ENCODE measurements at places on chromosomes 2 and 18.

DNA sequence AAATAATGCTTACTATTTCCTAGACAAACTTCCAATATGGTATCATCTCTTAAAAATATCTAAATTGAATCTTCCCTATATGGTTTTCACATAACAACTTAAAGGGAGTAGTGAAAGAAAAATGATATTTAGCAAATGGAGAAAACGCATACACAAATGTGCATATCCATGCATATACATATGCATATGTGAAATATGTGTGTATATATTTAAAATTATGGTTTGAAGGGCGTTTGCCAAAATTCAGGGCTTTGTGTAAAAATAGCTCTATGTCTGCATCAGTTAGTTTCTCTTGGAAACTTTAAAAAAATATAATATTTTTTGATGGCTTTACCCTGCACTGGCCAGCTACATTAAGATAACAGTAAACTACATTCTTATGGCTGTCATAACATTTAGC is 986.7 kb downstream of the BCL11A start:
- DNase-seq: no peak

DNA sequence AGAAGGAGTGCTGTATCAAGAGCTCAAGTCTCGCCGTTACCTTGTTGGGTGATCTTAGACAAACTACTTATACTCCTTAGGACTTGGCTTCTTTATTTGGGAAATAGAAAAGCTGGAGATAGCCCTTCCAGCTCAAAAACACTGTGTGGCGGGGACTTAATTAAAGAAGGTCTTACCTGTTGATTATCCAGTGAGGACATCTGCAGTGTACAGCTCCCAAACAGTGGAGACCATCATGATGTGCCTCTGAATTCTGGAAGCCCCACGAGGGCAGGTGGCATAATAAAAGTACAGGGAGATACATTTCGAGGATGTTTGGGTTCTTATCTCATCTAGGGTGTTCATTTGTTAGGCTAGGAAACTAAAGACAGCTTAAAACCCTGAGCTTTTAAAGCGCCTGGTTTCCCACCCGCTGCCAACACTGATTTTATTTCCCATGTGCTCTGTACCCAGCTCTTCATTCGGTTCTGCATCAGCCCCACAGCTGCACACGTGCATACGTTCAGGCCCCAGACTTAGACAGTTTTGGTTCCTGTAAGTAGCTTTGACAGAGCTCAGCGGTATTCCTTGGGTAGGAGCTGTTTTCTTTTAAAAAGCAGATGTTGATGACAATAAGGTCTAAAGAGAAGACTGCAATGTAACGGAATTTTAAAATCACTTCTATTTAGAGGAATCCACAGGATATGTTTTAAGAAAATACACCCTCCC is 80.5 kb upstream of the SIX2 start:
- no peak for DNase-seq

DNA sequence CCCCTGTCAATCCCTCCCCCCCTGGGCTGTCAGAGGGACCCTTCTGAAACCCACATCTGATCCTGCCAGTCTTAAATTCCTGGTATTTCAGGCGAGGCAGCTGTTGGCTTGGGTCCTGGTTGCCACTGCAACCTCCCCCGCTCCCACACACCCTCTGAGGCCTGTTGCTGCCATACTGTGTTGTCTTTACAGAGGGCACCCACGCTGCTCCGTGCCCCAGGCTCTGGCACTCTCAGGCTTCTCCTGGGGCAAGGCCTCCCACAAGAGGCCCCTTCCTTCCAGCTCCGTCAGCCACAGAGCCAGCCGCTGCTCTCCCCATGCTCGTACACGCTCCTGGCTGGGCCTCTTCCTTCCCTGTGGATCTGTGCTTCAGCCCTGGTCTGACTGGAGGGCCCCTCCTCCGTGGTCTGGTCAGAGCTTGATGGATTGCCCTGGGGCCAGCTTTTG is 8.6 kb downstream of the CABLES1 start:
- no peak for DNase-seq

DNA sequence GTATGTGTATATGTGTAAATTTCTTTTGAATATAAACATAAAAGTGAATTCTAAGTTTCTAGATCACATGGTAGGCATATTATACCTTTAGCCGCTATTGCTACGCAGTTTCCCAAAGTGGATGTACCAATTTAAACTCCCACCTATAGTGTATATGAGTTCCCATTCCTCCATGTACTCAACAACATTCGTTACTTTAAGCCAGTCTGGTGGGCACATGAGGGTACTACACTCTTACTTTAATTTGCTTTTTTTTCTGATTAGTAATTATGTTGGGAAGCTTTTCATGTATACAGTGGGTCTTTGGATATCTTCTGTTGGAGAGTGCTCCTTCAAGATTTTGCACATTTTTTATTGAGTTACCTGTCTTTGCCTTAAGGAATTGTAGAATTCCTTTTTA is 683.8 kb downstream of the ERBB4 start:
- no peak for DNase-seq

- DNase-seq: no peak
These were observed 3.8 kb upstream of the SEMA4C start for GRCh38 chr2:96873651-96874096.

DNA sequence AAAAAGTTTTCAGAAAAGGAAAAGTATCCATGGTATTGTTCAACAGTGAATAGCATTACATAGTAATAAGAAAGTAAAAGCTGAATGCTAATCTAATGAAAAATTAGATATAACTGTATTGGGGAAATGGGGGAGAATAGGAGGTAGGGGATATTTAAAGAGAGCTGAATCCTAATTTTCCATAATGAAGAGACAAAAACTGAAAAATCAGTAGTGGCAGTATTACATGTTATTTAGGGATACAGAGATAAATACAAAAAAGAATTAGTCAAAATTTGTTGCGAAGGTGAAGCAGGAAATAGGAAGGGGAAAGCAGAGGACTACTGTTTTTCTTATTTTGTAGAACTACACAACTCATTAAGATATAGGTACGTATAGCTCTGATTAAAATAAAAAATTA is 9.1 kb downstream of the TANK start:
- DNase-seq: no peak

GRCh38 chr2:207215308-207215707 is 49.6 kb upstream of the KLF7 start:
- no peak for DNase-seq

GRCh38 chr2:71600555-71600954 is 147.2 kb downstream of the DYSF start:
- no peak for DNase-seq

- DNase-seq: no peak
These were observed 13.2 kb upstream of the RMND5A start for GRCh38 chr2:86706935-86707334.

DNA sequence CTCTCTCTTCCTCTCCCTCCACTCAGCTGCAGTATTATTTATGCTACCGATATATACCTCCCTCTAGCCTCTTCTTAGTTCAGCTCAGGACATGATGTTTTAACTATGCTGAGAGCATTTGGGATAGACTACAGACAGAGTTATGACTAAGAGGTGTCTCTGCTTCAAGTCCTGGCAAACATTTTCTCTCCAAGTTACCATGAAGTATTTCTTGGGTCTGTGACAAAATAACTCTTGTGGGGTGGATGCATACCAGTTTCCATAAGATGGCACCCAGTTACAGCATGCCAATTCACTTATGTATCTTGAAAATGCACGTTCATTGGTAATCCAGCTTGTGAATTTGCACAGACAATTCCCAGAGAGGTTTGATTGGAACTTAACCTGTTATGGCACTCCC is 737.6 kb downstream of the SLC4A3 start:
- no peak for DNase-seq

GRCh38 chr2:144607099-144607498 is 87.2 kb upstream of the ZEB2 start:
- no peak for DNase-seq

GRCh38 chr2:38659115-38659514 is 6.8 kb upstream of the GALM start:
- DNase-seq: no peak

DNA sequence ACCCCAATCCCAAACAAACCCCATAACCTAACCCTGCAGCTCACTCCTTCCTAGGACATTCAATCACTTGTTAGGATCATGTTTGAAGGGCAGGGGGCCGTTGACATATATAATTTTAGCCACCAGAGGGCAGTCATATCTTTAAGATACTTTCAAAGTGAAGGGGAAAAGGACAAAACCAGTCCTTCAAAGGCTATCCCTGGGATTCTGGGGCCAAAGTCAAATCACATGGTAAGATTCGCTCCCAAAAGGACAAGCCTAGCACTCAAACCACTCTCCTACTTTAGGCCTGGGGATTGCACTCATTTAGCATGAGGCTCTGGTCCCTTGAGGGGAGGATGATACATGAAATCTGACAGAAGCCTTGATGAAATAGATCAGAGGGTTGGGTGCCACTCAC is 44.6 kb downstream of the HAUS1 start:
- peak; percentile 67 for DNase-seq

GRCh38 chr2:168816369-168816768 is 13.9 kb downstream of the NOSTRIN start:
- DNase-seq: no peak

DNA sequence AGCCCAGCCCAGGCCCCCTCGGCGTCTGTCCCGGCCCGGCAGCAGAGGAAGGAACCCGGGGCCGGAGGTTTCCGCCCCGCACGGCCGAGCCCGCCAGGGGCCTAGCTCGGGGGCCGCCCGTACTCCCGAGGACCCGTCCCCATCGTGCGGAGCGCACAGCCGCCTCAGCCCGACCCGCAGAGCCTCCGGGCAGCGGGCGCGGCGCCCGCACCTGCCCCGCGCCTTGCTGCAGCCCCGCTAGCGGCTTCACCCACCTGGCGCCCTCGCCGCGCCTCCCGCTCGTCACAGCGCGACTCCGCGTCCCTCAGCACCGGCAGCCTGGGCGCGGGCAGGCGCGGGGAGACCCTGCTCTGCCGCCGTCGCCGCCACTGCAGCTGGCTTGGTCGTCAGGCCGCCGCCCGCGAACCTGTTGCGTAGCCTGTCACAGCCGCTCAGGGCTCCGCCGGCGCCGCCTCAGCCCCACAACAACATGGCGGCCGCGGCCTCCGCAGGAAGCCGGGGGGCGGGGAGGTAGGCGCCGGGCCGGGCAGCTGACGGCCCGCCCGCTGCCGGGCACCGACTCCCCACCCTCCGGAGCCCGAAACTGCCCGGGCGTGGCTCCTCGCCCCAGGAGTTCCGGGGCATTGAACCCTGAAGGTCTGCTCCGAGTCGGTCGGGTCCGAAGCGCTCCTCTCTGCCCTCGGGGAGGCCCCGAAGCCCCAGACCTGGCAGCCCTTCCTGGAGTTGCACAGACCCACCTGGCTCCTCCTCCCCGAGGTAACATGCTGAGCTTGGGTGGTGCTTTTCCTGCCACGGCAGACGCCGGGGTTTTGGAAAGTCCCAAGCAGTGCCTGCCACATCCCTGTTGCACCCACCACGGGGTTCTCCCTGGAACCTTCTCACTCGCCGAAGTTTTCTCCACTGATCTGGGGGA is at the start of gene ITSN2:
ITSN2 (minus strand) TSS at position 487 of the 913 bp plus-strand sequence. CDS start 32,454 bp downstream, outside the sequence.
- DNase-seq: peak; percentile 80

DNA sequence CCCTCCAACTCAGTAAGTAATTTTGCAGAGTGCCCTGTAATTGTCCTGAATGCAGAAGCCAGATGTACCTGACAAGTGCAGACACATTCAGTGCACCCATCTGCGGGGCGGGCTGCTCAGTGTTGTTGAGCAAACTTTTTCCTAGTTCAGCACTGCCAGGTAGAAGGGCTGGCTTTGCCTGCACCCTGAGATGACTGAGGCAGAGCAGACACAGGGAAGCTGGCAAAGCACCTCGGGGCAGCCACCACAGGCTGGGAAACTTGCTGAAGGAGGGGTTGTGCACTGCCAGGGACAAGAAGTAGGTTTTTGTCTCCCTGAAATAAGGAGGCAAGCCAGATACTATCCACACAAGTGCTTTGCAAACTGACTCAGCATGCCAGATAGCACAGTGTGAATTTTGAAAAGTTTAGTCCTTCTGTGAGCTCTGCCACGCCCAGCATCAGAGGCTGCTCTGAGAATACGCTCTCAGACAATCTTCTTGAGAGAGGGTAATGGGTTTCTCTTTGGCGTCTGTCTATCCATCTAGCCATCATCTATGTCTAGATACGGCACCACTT is 62.3 kb downstream of the SOWAHC start:
- no peak for DNase-seq

DNA sequence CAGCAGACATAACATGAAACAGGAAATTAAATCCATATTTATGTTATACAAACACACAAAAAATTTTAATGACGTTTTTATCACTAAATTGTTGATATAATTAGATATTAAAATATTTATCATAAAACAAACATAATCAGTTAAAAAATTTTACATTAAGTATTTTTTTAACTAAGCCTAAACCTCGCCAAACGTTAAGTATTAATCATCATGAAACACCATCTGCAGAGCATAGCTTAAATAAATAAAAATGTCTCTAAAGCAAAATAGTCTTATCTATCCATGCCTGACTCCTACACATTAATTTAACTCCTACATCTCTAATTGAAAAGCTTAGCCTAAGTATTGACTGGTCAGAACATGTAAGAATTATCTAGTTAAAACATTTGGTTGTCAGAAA is 271.6 kb upstream of the RND3 start:
- no peak for DNase-seq

DNA sequence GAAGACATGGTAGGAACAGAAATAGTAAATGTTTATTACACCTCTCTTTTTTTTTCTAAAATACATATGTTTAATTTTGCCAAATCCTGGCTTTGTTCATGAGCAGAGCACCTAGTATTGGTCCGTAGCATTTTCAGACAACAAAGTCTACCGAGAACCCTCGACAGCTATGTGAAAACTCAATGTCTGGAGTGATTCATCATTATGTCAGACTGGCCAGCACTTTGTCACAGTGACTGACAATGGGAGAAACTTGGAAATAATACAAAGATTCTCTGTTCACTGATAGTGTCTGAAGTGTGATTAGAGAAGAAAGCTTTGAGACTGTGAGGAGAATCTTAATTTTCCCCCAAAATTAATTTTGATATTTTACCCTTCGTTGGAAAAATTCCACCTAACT is 143.0 kb downstream of the HNMT start:
- DNase-seq: no peak

DNA sequence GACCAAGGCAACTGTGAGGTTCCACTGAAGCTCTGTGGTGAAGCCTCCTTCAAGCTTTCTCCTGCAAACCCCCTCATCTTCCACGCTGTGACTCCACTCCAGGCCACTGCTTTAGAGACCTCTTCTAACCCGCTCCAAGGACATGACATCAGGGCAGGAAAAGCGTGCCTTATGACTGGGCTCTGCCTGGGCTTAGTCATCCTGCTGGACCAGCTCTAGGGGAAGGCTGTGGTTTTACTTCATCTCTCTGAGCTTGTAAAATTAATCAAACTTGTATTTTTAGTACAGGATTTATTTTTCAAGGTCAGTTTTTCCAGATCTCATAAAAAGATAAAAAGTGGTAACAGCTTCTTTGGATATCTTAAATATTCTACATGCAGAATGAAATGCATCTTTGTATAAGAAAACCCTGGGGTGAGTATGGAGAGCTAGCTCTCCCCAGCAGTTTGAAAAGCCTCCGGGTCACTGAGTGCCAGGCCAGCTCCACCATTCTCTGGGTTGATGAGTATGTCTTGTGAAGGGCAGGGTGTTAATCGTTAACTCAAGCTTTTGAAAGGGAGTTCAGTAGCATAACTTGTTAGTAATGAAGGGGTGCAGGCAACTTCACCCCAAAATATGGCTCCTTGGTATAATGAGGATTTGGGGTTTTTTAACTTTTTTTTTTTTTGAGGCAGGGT is 33.1 kb upstream of the YPEL5 start:
- DNase-seq: no peak

- no peak for DNase-seq
These were observed 4.3 kb downstream of the ITGAV start for GRCh38 chr2:186594001-186594722.
